ENCODE measurements at places on chromosomes 12 and 14. TPM values are rescaled to one million over a fixed set of nuclear protein-coding genes. Genes with fewer than 3 reads are reported as not detected.

GRCh38 chr12:28327722-28328121, 137.5 kb downstream of the CCDC91 start:
- no peak for DNase-seq

The RIPK3 gene
- total RNA-seq: 14.3 TPM

The ERP27 gene
- 2.3 TPM for total RNA-seq

GRCh38 chr12:48816143-48816854, 2.0 kb upstream of the CACNB3 start:
- no peak for DNase-seq

GRCh38 chr12:104475271-104475670, 18.5 kb downstream of the CHST11 start:
- no peak for DNase-seq

Data from activated T-helper 1 cell treated with anti-CD3 and anti-CD28 coated beads, Interleukin-12 subunit alpha, Interleukin-12 subunit beta, Interleukin-2, Interleukin-4 antibody, amounts not matched to agents 30 ng/mL and 10 ng/mL and 1 ng/mL, durations not matched to agents 14 hours and 24 hours and 36 hours (primary cell).